ENCODE measurements at places on chromosomes 7 and 10.

DNA sequence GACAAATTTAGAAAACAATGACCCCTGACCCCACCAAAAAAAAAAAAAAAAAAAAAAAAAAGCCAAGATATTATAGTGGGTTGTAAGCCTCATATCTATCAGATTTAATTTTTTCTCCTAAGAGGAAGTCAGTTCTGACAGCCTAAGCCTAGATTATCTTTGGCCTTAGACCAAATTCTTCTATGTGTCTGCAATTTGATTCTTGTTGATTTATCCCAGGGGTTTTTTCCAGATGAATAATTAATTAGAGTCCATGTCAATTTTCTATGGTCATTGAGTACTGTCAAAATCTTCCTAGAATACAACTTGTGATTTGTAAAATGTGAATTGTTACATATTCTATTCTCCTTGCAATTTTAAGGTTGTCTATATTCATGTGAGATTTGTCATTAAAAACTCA lies 151.6 kb upstream of the CACNA2D1 start:
- DNase-seq, result no peak

GRCh38 chr7:116912269-116912909 lies 40.9 kb upstream of the ST7 start:
- no peak for DNase-seq

DNA sequence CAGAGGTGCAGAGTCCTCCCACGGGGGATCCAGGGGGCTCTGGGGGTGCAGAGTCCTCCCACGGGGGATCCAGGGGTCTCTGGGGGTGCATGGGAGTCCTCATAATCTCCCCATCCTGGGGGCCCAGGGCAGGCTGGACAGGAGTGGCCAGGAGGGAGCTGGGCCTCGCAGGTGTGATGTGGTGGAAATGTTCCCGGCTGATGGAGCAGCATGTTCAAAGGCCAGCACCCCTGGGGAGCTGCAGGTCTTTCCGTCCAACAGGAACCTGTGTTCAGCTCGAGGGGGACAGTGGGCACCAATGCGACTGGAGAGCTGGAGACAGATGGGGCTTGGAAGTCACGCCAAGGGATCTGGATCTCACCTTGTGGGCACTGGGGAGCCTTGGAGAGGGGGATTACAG lies 38.5 kb upstream of the PSMG3 start:
- no peak for DNase-seq

DNA sequence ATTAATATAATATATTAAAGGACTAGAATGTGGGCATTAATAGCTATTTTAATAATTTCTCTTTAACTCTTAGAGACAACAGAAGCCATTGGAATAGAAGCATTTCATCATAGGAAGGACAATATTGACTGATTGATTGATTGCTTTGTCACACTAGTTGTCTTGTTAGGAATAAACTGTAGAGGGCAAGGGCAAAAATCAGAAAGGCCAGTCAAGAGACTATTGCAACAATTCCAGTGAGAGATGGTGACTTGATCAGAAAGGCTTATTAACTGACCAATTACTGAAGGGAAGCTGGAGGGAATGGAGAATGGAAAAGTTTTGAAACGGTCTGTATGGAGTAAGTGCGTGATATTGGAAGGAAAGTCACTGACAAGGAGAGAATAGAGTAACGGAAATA lies 87.3 kb downstream of the RUNDC3B start:
- no peak for DNase-seq

DNA sequence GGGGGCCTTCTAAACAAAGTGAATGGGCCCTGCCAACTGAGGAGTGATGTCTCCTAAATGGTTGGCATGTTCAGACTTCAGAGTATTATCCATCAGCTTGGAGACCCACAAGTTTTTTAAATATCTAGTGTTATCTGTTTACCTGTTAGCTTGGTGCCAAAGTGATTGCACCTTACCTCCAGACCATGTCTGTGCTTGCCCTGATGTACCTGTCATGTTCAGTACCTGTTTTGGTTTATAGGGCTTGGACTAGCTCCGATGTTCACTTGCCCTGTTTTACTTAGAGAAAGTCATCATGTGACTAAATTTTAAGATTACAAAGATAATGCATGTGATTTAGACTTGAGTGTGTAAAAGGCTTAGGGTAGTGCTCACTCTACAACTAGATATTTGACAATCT lies 67.7 kb downstream of the CNNM2 start:
- DNase-seq, result no peak

DNA sequence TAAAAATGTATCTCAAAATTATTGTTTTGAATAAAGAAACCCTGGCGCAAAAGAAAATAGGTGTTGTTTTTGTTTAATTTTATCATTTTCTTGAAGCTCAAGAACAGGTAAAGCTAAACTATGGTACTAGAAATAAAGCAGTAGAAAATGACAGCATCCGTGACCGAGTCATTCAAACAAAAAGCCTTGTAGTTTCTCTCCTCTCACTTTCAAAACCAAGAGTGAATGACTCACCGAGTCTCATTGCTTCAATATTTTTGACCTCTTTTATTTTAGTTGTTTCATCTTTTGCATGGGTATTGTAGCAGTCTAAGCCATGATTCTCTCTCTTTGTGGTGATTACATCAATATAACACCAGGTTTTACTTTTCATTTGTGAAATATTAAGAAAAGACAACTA lies 396.5 kb downstream of the POM121L12 start:
- DNase-seq, result no peak

DNA sequence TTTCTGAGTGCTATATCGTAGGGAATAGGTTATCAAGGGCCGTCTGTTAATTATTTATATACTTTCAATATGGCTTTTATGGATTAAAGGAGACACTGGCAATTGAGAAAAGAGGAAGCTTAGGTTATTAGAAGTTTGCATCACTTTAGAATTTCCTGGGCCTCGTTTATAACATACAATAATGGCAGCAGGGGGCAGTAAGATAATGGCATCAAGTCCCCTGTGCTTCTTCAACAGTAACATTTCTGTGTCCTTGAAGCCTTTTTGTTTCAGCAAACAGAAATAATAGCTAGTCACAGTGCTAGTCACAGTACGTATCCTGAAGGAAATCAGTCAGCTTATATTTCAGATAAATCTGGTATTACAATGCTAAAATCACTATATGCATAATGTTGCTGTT lies 41.9 kb downstream of the SPAM1 start:
- DNase-seq, result no peak

GRCh38 chr10:62813453-62813852 lies 2.7 kb downstream of the EGR2 start:
- no peak for DNase-seq

GRCh38 chr10:86090807-86091206 lies 275.8 kb downstream of the GRID1 start:
- DNase-seq, result no peak

- DNase-seq, result no peak
Observed at GRCh38 chr7:128161466-128162125, 79.5 kb upstream of the LEP start.

DNA sequence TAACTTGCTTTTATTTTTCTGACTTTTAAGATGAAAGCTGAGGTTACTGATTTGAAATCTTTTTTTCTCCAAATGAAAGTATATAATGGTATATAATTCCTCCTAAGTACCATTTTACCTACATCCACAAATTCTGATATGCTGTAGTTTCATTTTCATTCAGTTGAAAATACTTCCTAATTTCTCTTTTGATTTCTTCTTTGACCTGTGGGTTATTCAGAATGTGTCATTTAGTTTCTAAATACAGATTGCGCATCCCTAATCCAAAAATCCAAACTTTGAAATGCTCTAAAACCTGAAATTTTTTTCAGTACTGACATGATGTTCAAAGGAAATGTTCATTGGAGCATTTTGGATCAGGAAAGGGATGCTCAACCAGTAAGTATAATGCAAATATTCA lies 168.7 kb downstream of the CELF2 start:
- DNase-seq, result no peak

GRCh38 chr10:102620138-102620590 lies 24.1 kb upstream of the TRIM8 start:
- DNase-seq, result no peak
